ENCODE measurements at places on chromosomes 12 and 14.

GRCh38 chr12:133234971-133235370 lies 706 bp downstream of the ANHX start:
- DNase-seq, result no peak

GRCh38 chr14:57390806-57391516 lies 575 bp downstream of the NAA30 start:
- DNase-seq, result peak; percentile 85

DNA sequence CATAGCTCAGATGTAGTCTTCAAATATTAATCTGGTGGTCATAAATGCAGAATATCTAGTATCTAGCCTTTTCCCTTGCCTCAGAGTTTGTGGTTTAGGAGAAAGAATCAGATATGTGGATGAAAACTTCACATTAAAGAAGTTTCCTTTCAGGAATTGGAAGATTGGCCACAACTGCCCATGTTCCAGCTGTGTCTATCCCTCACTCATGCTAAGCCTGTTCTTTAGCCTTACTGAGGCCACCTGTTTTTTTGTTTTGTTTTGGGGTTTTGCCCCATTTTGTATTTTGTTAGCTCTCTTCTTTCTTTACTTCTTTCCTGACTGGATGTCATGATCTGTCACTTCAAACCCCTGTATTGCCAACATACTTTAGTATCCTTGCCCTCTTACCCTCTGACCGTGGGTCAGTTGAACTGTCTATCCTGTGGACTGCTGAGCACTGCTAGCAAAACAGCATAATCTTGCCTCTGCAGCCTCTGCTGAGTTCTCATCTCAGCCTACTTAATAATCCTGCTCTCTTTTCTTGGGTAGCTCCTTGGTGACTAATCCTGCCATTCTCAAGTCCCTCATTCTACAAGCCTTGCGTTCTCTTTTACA lies 22.0 kb upstream of the CCT2 start:
- no peak for DNase-seq

GRCh38 chr12:5008661-5009060 lies 35.0 kb upstream of the KCNA5 start:
- DNase-seq, result no peak

DNA sequence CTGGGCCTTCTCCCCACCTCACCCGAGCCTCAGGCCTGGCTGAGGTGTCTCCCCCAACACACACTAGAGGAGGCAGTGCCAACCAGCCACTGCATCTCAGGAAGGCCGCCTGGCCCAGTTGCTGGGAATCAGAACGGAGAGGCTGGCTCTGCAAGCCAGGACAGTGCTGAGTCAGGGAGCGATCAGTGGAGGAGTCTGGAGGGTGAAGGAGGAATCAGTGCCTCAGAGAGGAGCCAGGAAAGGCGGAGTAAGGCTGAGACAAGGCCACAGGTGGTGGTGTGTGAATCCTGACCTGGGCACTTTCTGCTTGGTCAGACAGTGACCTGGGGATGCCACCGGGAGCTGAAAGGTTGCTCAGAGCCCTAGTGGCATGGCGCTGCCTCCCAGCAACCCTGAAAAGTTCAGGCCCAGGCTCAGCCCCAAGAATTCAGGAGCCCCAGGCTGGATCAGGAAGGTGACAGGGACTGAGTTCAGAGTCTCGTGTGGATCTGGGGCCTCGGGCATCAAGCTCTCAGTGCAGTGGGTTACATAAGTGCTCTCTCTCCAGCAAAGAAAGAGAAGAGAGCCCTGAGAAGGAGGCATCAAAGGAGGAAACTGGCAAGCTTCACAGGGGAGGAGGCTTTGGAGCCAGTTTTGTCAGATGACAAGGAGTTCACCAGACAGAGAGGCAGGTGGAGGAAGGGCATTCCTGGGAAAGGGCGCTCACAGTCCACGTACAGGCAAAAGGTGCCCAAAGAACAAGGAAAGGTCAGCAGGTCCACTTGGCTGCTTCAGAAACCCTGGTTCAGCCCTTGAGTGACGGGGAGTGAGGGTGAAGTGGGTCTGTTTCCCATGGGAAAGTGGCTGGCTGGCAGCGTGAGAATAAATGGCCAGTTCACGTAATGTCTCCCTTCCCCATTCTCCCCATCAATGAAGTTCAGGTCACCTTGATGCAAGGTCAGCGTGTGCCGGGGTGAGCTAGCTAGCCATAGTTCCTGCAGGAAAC lies 87.8 kb downstream of the ZFP36L1 start:
- no peak for DNase-seq

DNA sequence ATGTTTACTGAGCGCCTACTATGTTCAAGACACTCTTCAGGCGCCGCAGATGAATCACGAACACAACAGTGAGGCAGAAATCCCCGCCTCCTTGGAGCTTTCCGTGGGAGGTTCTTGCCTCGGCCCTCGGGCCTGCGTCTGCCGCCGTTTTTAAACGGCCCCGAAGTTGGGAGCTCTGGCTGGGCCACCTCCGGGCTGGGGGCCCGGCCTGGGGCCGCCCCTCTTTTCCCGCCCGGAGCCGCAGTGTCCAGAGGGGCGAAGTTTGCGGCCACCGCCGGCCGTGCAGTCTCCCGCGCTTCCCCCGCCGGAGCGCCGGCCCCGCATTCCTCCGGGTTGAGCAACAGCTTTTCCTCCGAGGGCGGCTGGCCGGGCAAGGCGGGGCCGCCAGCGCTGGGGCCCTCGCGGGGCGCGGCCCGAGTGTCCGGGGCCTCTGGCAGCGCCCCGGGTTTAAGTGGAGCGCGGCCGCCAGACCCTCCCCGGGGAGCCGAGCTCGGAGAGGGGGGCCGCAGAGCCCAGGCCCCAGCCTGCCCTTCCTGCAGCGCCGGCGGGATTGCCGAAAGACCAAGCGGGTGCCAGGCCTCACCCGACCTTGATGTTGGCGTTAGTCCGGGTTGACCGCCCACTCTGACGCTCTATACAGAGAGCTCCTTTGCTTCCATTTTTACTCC lies 18.7 kb upstream of the CTDSP2 start:
- DNase-seq, result peak; percentile 85

DNA sequence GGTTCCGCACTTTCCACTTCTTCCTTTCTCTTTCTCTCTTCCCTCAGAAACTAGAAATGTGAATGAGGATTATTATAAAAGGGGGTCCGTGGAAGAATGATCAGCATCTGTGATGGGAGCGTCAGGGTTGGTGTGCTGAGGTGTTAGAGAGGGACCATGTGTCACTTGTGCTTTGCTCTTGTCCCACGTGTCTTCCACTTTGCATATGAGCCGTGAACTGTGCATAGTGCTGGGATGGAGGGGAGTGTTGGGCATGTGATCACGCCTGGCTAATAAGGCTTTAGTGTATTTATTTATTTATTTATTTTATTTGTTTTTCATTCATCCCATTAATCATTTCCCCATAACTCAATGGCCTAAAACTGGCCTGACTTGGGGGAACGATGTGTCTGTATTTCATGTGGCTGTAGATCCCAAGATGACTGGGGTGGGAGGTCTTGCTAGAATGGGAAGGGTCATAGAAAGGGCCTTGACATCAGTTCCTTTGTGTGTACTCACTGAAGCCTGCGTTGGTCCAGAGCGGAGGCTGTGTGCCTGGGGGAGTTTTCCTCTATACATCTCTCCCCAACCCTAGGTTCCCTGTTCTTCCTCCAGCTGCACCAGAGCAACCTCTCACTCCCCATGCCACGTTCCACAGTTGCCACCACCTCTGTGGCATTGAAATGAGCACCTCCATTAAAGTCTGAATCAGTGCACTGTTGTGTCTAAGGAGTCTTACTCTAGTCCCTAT lies 4.6 kb upstream of the ATN1 start:
- DNase-seq, result no peak

- peak; percentile 13 for DNase-seq
These were observed 121.6 kb downstream of the SCARB1 start for GRCh38 chr12:124742111-124742510.

- DNase-seq, result no peak
These were observed 3.5 kb upstream of the HOXC6 start for GRCh38 chr12:54024581-54025305.

All from eye (tissue), 1 donor.